ENCODE measurements at places on chromosomes 3 and 15. TPM values are rescaled to one million over a fixed set of nuclear protein-coding genes. Genes with fewer than 3 reads are reported as not detected.
A peak's percentile ranks its signal among the peaks of the same experiment; 100 is the strongest.

DNA sequence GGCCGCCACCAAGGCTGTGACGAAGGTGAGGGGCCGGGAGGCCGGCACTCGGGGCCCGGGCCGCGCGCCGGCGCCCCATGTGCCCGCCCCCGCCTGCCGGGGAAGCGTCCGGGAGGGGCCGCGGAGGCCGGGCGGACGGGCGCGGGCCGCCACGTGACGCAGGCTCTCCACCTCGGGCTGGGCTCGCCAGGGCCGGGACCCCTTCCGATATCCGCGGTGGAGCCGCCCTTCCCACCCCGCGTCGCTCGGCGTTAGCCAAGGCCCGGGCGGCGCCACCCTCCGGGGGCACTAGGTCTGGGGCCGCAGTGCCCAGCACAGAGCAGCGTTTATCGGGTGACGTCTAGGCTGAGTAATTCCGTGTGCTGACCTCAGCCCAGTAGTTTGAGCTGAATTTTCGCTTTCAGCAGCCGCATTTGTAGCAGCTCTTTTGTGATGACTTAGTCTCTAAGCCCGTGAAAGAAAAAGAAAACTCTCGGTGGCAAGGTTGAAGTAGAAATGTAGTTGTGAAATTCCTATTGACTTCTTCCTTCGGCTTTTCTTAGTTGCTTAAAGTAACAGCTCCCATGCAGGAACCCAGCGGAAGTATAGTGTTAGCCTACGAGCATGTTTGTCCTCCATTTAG, 885 bp downstream of the CDV3 start:
- peak; percentile 76 for DNase-seq

Gene TRIM42
- total RNA-seq = not detected

DNA sequence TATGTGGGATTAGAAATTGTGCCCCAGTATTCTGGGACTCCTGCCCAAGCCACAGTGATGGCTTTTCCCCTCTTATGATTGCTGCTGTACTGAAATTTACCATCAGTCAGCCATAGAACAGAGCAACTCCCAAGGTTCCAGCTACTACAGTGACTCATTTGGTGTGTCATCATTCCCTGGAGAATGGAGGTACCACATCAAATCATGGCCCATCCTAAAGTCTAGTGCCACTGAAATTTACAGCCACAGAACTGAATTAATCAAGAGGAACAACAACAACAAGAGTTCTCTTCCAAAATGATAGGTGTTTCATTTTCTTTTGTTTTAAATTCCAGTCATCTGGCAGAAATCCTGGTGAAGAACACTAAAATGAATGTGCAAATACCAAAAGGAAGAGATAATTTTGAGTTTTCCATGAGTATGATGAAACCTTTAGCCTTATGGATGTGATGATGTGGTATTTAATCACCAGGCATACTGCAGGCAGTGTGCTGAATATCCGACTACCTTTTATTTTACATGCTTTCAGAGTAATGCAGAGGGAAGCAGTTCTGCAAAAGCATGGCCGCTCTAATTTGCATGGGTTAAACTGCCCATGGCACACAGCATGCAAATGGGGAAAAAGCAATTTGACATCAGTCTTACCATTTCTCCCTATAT, 75.6 kb upstream of the SLC2A2 start:
- no peak for DNase-seq

Gene STRIT1
- not detected for total RNA-seq

DNA sequence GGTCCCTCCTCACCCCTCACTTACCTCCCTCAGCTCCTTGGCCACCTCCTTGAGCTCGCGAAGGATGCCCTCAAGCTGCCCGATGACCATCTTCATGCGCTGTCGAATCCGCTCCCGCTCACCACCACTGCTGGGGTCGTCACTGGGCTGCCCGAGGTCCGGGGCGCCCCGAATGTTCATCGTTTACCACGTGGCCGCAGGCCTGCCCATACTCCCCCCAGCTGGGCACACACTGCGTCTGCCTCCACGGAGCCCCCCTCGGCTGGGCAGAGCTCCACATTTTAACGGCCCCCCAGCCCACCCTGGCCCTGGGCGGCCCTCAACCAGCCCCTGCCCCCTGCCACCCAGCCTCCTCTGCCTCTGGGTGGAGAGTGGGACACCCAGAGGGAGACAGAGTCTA, 2.2 kb downstream of the INSYN1 start:
- DNase-seq = no peak

DNA sequence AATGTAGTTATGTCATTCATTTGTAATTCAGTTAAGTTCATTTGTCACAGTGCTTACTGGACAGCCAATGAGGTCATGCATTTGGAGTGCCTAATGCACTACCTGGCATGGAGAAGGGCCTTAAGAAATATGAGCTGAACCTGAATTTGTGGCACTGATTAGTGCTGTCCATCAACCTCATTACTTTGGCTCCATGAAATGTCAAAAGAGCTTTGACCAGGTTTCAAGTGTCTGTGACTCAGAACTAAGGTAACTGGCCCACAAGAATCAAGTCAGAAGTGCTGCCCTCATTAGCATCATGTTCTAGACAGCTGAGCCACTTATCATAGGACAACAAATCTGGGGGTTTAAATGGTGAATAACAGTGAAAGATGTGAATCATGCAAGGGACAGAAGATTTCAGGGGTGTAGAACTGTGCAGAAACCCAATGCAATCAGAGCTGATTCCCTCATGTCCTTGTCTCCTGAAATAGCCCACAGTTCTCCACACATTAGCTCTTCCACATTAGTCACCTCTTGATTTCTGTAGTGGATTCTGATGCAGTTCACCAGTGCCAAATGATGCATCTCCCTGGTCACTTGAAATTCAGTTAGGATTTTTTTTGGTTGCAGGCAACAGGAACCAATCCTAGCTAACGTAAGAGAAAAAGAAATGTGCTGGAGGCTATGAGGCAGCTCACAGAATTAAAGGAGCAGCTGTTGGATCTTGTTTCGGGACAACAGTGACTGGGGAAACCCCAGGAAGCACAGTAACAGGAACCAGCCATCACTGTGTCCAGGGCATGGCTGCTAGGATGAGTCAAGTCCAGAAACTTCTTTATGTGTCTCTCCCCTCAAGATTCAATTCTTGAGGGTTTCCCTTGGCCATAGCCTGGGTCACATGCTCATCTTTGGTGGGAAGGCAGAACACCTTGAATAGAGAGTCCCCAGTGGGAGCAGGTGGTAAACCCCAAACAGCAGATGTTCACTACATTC, 38.7 kb downstream of the CHST2 start:
- no peak for DNase-seq

GRCh38 chr3:45864760-45865519, 21.4 kb upstream of the CCR9 start:
- no peak for DNase-seq

Gene GMPS
- total RNA-seq = 43.7 TPM

- DNase-seq = no peak
Observed at GRCh38 chr3:149701977-149702350, 44.1 kb upstream of the WWTR1 start.

All from stomach (tissue), 19 donors.